Effector memory CD4-positive, alpha-beta T cell (primary cell): ENCODE measurements at places on chromosomes 2 and 18.

- no peak for DNase-seq
Observed at GRCh38 chr2:101815154-101815553, 117.6 kb downstream of the MAP4K4 start.

GRCh38 chr18:69889009-69889408 lies 58.7 kb downstream of the CD226 start:
- DNase-seq = no peak

DNA sequence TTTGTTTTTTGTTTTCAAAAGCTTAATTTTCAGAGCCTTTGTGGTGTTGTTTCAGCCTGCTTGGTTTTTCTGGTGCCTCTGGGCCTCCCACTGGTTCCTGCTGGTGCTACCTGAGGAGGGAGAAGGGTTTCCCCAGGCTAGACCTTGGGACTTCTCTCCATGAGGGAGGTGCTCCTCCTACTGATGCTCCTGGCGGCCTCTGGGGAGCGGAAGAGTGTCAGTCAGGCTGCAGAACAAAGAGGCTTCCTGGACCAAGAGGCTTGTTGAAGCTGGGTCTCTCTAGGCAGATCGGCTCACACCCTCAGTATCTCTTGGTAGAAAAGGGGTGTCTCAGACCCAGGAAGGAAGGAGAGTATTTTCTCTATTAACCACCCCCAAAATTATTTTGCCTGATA lies 32.2 kb downstream of the RFX8 start:
- DNase-seq = no peak

DNA sequence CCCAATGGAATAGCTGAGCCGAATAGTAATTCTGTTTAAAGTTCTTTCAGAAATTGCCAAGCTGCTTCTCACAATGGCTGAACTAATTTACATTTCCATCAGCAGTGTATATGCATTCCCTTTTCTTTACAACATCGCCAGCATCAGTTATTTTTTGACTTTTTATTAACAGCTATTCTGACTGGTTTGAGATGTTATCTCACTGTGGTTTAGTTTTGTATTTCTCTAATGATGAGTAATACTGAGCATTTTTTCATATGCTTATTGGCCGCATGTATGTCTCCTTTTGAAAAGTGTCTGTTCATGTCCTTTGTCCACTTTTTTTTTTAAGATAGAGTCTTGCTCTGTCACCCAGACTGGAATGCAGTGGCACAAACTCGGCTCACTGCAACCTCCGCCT lies 100.7 kb downstream of the C2orf74 start:
- DNase-seq = no peak

- DNase-seq = peak; percentile 47
Observed at GRCh38 chr2:105398336-105399206, at the start of gene FHL2. FHL2 (minus strand) TSS chr2:105399051; CDS start chr2:105386516, 12,535 bp downstream.

GRCh38 chr18:56647071-56647470 lies 4.1 kb upstream of the WDR7 start:
- no peak for DNase-seq

DNA sequence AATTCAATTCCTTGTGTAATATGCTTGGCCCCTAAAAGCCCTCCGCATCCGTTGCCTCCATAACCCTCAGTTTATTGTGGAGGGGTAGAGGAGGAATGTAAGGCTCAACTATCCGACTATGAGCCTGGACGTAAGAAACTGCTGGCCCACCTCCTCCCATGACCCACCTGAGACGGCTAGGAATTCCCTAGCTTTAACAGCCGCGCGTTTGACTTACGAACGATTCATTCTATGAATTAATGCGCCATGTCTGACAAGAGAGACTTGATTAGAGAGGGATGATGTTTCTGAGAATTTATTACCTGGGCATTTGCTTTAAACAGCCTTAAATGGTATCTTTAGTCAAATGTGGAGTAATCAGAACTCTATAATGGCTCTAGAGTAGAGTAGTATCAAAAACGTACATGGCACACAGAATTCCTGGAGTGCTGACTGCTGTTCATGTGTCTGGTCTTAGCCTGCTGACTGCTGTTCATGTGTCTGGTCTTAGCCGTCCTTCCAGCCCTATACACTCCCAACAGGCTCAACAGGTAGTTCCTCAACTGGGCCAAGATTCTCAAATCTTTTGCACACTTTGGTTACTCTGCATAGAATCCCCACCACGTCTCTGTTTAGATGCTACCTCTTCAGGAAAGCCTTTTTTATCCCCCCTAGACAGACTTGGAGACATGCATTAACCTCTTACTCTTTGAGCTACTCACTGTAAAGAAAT lies 899 bp upstream of the GFPT1 start:
- no peak for DNase-seq

GRCh38 chr18:11096411-11096810 lies 53.0 kb downstream of the PIEZO2 start:
- DNase-seq = no peak

- DNase-seq = no peak
Observed at GRCh38 chr2:190121971-190122370, 59.4 kb upstream of the MSTN start.

GRCh38 chr2:227578642-227579041 lies 20.1 kb upstream of the SCYGR2 start:
- DNase-seq = no peak

- DNase-seq = no peak
Observed at GRCh38 chr2:186862869-186863709, 14.1 kb upstream of the ZSWIM2 start.

- no peak for DNase-seq
Observed at GRCh38 chr18:46756025-46756558, 761 bp downstream of the ST8SIA5 start.

GRCh38 chr2:99420031-99420430 lies 69.8 kb downstream of the REV1 start:
- DNase-seq = no peak

DNA sequence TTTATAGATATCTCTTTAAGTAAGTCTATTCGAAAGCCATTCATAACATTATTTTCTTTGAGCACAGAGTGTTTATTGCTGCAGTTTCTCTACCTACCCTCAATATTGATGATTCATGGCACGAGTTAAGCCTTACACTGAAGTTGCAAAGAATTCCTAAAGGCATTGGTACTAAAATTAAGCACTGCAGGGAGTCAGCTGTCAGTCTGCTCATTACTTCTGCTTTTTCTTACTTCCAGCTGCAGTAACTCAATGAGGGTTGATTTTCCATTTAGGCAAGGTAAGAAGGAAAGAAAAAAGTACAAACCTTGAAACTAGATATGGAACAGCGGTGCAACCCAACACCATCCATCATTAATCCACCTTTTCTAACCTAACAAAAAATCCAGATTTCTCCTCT lies 65.2 kb downstream of the RNF152 start:
- DNase-seq = no peak

GRCh38 chr2:98004613-98005012 lies 8.9 kb upstream of the TMEM131 start:
- no peak for DNase-seq
